ENCODE measurements at places on chromosomes 1 and 21.

GRCh38 chr1:32474954-32475353, 10.1 kb downstream of the ZBTB8B start:
- DNase-seq: no peak
- H3K27ac ChIP-seq: no peak overlapping the region
- H3K4me1 ChIP-seq: no peaks in the 10 kb centered on the region
- H3K27me3 ChIP-seq: peaks cover 11% of the 10 kb centered on the region
- no peak overlapping the region for H3K4me3 ChIP-seq

DNA sequence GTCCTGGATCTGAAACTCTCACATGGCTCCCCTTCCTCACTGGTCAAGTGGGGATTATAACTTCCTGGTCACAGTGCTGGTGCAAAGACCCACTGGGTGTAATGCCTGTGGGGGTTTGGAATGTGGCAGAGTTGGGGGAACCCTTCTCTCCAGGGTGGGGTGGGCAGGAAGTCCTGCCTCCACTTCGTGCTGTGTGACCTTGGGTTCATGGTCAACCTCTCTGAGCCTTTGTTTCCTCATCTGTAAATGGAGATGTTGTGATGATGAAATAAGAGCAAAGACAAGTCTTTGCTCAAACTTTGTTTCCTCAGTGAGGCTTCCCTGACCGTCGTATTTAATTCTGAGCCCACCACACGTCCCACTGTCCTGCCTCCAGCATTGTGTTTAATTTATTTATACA, 564.7 kb downstream of the PTPRU start:
- H3K27ac ChIP-seq: no peak overlapping the region
- no peaks in the 10 kb centered on the region for H3K36me3 ChIP-seq
- no peaks in the 10 kb centered on the region for H3K4me1 ChIP-seq
- H3K27me3 ChIP-seq: no peaks in the 10 kb centered on the region
- no peak for DNase-seq

DNA sequence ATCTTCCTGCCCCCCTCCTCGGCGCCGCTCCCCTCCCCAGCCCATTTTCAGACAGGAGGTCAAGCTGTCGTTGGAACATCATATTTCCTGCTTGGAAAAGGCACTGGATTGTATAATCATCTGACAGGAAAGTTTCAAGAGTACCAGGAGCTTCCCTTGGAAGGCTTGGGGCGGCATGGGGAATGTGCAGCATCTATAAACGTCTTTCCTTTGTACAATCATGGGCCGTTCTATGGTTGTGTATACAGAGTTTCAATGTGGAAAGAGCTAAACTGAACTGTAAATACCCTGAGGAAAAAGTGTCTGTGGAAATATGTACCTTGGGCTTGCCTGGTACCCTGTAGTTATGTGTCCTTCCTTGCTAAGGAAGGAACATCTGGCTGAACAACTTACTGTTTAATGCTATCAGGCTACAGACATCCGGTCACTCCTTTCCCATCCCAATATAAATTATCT, 368.1 kb upstream of the ADGRL2 start:
- H3K4me3 ChIP-seq: no peak overlapping the region
- no peaks in the 10 kb centered on the region for H3K4me1 ChIP-seq
- H3K27me3 ChIP-seq: no peaks in the 10 kb centered on the region
- DNase-seq: no peak
- no peak overlapping the region for H3K27ac ChIP-seq

DNA sequence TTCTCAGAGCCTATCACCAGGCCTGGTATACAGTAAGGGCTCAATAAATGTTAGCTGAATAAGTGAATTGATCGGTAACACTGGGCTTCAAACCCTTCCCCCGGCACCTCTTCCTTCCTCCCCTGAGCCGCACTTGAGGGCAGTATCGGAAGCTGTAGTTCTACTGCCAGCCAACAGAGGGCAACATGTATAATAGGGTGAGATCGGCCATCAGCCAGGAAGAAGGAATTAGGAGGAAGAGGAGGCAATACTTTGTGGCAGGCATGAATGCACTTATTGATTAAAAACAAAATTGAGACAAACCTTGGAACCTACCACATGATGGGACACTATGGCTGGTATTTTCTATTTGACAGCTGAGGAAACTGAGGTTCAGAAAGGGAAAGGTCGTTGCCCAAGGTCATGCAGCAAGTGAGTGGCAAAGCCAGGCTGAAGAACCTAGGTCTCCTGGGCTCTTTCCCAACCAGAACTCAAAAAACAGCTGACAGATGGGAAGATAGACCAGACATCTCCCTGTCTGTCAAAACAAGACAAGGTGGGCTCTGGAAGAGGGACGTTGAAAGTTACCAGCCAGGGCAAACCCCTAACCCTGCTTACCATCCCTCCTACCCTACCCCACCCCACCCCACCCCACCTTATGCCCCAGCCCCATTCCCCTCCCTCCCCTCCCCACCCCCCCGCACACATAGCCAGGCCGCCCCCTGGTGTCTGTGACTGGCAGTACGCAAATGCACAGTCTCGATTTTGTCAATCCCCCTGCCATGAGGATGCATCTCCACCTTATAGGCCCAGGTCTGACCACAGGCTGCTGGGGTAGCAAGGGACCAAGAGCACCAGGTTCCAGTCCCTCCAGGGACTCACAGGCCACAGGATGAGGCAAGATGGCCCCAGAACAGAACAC, 107.3 kb upstream of the RUNX3 start:
- H3K4me3 ChIP-seq: peak overlapping the region; percentile 22
- no peaks in the 10 kb centered on the region for H3K27me3 ChIP-seq
- peaks cover 48% of the 10 kb centered on the region for H3K4me1 ChIP-seq
- H3K36me3 ChIP-seq: no peaks in the 10 kb centered on the region
- peak overlapping the region; percentile 57 for H3K27ac ChIP-seq

- no peak overlapping the region for H3K4me3 ChIP-seq
- no peaks in the 10 kb centered on the region for H3K27me3 ChIP-seq
- H3K36me3 ChIP-seq: no peaks in the 10 kb centered on the region
- no peak overlapping the region for H3K27ac ChIP-seq
Measured at GRCh38 chr1:188444526-188444925, 1615.8 kb downstream of the PLA2G4A start.

- H3K27me3 ChIP-seq: no peaks in the 10 kb centered on the region
- peaks cover 44% of the 10 kb centered on the region for H3K36me3 ChIP-seq
Measured at GRCh38 chr1:42260376-42261070, 74.5 kb downstream of the FOXJ3 start.

GRCh38 chr1:174366946-174367345, 80.8 kb upstream of the GPR52 start:
- no peak for DNase-seq
- no peak overlapping the region for H3K27ac ChIP-seq
- no peaks in the 10 kb centered on the region for H3K4me1 ChIP-seq
- peaks cover 3% of the 10 kb centered on the region for H3K36me3 ChIP-seq
- no peaks in the 10 kb centered on the region for H3K27me3 ChIP-seq
- no peak overlapping the region for H3K4me3 ChIP-seq

GRCh38 chr1:99003581-99004253, 944 bp downstream of the PLPPR5 start:
- no peak for DNase-seq
- H3K27me3 ChIP-seq: peaks cover 51% of the 10 kb centered on the region
- peaks cover 3% of the 10 kb centered on the region for H3K4me1 ChIP-seq
- peak overlapping the region; percentile 54 for H3K4me3 ChIP-seq
- H3K36me3 ChIP-seq: no peaks in the 10 kb centered on the region

DNA sequence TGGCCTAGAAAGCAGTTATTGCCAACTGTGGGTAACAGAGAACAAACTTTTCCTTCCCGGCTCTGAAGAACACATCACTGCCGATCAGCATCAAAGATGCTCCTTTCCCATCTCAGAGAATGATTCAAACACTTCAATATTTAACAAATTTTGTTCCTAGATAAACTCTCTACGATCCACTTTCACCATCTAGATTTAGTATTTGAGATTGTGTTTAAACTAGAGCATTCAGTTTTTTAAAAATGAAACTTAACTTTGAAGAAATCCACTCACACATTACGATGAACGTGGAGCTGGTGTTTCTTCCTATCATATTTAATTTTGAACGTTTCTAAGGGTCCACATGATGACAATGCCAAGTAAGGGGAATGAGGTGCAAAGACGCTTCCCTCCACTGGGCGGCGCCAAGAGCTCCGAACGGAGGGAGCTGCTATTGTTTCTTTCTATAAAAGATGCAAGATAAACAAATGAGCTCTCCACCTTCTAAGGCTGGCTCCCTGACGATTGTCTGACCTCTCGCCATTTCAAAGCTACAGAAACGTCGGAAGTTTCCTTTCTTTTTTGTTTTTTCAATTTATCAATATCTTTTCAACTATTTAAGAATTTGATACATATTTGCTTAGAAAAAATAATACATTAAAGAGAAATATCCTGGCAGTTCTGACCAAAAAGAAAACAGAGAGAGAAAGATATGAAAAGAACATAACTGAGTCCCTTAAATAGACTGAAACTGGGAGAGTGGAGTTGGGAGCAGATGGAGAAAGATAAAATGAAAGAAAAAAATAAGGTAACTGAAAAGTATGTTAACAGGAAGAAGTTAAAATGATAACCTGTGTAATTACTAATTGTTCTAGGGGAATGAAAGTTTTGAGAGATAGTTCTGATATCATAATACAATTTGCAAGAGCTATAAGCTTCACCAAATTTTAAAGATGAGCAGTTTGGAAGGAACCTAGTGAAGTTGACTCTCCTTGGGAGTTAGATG, 4.4 kb upstream of the BARHL2 start:
- peak; percentile 69 for DNase-seq
- peaks cover 14% of the 10 kb centered on the region for H3K36me3 ChIP-seq
- H3K4me3 ChIP-seq: no peak overlapping the region
- H3K27me3 ChIP-seq: peaks cover 93% of the 10 kb centered on the region

DNA sequence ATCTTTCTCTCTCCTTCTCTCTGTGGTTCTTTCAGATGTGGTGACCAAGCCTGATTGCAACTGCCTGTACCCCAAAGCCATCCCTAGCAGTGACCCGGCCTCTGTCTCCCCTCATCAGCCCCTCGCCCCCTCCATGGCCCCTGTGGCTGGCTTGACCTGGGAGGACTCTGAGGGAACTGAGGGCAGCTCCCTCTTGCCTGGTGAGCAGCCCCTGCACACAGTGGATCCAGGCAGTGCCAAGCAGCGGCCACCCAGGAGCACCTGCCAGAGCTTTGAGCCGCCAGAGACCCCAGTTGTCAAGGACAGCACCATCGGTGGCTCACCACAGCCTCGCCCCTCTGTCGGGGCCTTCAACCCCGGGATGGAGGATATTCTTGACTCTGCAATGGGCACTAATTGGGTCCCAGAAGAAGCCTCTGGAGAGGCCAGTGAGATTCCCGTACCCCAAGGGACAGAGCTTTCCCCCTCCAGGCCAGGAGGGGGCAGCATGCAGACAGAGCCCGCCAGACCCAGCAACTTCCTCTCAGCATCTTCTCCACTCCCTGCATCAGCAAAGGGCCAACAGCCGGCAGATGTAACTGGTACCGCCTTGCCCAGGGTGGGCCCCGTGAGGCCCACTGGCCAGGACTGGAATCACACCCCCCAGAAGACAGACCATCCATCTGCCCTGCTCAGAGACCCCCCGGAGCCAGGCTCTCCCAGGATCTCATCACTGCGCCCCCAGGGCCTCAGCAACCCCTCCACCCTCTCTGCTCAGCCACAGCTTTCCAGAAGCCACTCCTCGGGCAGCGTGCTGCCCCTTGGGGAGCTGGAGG, 12.7 kb downstream of the CSF1 start:
- DNase-seq: no peak
- peaks cover 12% of the 10 kb centered on the region for H3K4me1 ChIP-seq
- no peak overlapping the region for H3K4me3 ChIP-seq
- H3K27ac ChIP-seq: peak overlapping the region; percentile 78
- H3K36me3 ChIP-seq: peaks cover 63% of the 10 kb centered on the region

DNA sequence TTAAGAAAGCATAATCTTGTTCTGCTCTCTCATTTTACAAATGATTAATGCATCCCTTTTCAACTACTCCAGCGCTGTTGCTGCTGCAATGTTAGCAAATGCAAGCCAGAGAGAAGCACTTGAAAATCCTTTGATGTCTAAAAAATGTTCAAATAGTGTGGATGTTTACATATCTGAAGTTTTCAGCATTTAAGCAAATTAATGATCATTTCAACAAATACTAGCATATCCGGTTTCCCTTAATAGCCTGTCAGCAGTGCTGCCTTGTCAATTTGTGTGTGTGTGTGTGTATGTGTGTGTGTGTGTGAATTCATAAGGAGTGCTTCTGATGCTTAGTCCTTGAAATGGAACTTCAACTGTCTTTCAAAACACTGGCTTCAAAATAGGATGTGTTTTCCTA, 48.1 kb upstream of the WNT2B start:
- no peak overlapping the region for H3K4me3 ChIP-seq
- no peak for DNase-seq
- peaks cover 2% of the 10 kb centered on the region for H3K4me1 ChIP-seq
- no peak overlapping the region for H3K27ac ChIP-seq
- peaks cover 7% of the 10 kb centered on the region for H3K27me3 ChIP-seq
- H3K36me3 ChIP-seq: no peaks in the 10 kb centered on the region

GRCh38 chr21:41316200-41317062, at the start of gene FAM3B:
FAM3B (plus strand) TSS chr21:41316801; CDS start chr21:41316880, 79 bp downstream.
- H3K27me3 ChIP-seq: peaks cover 59% of the 10 kb centered on the region
- peaks cover 7% of the 10 kb centered on the region for H3K4me1 ChIP-seq
- H3K27ac ChIP-seq: no peak within 1 kb of the TSS
- H3K4me3 ChIP-seq: no peak within 1 kb of the TSS
- no peak for DNase-seq
- H3K36me3 ChIP-seq: no peaks in the 10 kb centered on the region

DNA sequence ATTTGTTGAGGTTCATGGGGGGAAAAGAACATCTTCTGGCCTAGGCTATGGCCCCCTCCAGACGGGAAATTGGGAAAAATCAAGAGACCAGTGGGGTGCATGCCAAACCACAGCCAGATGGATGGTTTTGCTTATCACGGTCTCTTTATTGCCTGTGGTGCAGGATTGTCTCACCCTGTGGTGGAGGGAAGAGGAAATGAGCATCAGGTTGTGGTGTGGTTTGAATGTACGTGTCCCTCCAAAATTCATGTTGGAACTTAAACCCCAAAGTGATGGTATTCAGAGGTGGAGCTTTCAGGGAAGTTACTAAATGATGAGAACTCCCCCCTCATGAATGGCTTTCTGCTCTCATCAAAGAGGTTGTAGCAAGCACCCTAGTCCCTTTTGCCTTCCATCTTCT, 525.7 kb downstream of the NPHP4 start:
- no peak overlapping the region for H3K27ac ChIP-seq
- no peak for DNase-seq
- H3K4me1 ChIP-seq: peaks cover 8% of the 10 kb centered on the region
- no peak overlapping the region for H3K4me3 ChIP-seq

- DNase-seq: no peak
- no peaks in the 10 kb centered on the region for H3K36me3 ChIP-seq
- H3K27me3 ChIP-seq: peaks cover 8% of the 10 kb centered on the region
Measured at GRCh38 chr1:9441451-9442133, 97.7 kb upstream of the SLC25A33 start.

- peak; percentile 32 for DNase-seq
- peaks cover 4% of the 10 kb centered on the region for H3K4me1 ChIP-seq
- H3K27ac ChIP-seq: no peak overlapping the region
- H3K27me3 ChIP-seq: peaks cover 22% of the 10 kb centered on the region
Measured at GRCh38 chr1:70685300-70686286, 274.5 kb downstream of the CTH start.

- H3K27ac ChIP-seq: no peak overlapping the region
- peaks cover 23% of the 10 kb centered on the region for H3K27me3 ChIP-seq
- H3K4me1 ChIP-seq: peaks cover under 1% of the 10 kb centered on the region
- DNase-seq: no peak
- H3K4me3 ChIP-seq: no peak overlapping the region
Measured at GRCh38 chr1:197982256-197982655, 65.1 kb downstream of the LHX9 start.
